PC-9 (cell line): ENCODE measurements at places on chromosomes 12 and 14.

- no peak for DNase-seq
Measured at GRCh38 chr12:115891556-115892164, 385.8 kb downstream of the MED13L start.

GRCh38 chr12:5017638-5018348 is 25.9 kb upstream of the KCNA5 start:
- no peak for DNase-seq

- DNase-seq: peak; percentile 26
Measured at GRCh38 chr12:109192358-109192757, 76.0 kb downstream of the ACACB start.

DNA sequence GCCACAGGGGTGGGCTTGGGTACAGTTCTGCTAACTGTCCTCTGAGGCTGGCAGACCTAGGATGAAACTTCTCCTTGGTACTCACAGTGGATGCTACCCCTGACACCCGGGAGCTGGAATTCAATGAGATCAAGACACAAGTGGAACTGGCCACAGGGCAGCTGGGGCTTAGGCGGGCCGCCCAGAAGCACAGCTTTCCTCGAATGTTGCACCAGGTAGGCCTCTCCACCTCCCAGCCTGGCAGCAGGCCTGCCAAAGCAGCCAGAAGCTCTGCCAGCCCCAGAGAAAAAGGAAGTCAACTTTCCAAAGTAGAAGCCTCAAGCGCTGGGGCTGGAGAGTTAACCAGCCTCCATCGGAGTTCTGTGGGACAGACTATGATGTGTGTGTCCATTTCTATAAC is 2.4 kb upstream of the NRL start:
- DNase-seq: no peak

- DNase-seq: no peak
Measured at GRCh38 chr14:90491221-90491885, 94.5 kb downstream of the CALM1 start.

GRCh38 chr12:76206039-76206676 is 121.7 kb upstream of the NAP1L1 start:
- no peak for DNase-seq
